ENCODE measurements at places on chromosomes 6 and 20.

DNA sequence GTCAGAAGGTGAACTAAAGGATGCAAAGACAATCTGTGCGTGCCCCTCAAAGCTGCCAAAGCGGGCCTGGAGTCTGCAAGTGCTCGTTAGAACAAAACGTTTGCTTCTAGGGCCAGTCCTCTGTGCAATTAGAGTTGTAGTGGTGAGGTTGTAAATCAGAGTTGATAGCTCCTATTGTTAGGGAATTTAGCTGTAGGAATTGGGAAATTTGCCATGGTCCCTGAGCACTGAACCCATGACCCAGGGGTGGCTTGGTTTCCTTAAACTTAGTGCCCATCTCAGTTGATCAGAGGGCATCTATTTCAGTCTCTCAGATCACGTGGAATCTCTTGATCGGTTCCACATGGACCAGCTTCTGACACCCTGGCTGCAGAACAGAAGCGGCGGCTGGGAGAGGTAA lies 18.8 kb upstream of the RPS6KA2 start:
- DNase-seq, result no peak

GRCh38 chr6:27242589-27243265 lies 4.8 kb upstream of the PRSS16 start:
- DNase-seq, result no peak

DNA sequence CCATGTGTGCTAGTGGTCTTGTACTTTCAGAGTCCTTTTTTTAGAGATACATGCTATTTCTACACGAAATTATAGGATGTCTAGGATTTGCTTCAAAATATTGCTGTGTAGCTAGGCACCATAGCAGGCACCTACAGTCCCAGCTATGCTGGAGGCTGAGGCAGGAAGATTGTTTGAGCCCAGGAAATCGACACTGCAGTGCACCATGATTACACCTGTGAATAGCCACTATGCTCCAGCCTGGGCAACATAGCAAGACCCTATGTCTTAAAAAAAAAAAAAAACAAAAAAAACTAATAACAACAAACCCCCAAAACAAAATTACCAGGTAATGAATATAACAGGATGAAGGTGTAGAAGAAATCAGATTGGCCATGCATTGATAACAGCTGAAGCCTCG lies 121.7 kb downstream of the NFATC2 start:
- no peak for DNase-seq

- no peak for DNase-seq
These were observed 17.5 kb downstream of the PTK7 start for GRCh38 chr6:43093436-43094289.

- no peak for DNase-seq
These were observed 61.7 kb upstream of the EYA4 start for GRCh38 chr6:133179481-133179880.

GRCh38 chr6:25449774-25450173 lies 170.6 kb downstream of the CARMIL1 start:
- DNase-seq, result no peak

DNA sequence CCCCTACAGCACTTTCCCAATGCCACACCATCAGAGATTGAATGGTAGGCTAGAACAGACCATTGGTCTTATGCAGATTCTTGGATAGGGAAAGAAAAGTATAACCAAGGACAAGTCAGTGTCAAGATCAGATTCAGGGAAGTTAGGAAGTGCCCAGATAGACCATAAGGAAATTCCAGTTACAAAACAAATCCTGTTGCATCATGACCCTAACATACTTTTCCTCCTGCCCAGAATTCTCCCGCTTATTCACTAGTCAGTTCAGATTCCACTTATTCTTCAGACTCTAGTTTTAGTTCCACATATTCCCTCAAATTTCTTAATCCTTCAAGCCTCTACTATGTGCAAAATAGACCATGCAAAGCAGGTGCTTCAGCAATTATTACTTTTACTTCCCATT lies 20.7 kb downstream of the METTL24 start:
- no peak for DNase-seq

DNA sequence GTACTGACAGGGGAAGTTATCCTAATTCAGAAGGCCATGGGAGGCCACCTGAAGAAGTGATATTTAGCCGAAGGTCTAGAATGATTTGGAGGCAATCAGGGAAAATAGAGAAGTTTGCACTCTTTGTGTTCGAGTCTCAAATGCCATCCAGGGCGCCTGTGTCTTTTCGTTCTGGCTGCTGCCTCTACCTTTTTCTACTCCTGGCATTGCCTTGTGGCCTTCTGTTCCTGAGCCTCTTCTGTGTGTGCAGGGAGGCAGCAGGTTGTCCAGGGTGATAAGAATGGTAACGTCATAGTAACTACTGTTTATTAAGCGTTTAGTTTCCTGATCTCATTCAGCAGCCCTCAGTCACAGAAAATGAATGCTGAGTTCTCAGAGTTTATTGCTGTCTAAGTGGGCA lies 252.1 kb downstream of the FARS2 start:
- no peak for DNase-seq

GRCh38 chr6:39657355-39658135 lies 67.7 kb downstream of the KIF6 start:
- no peak for DNase-seq

- DNase-seq, result no peak
These were observed 30.2 kb downstream of the RRBP1 start for GRCh38 chr20:17651760-17652388.

DNA sequence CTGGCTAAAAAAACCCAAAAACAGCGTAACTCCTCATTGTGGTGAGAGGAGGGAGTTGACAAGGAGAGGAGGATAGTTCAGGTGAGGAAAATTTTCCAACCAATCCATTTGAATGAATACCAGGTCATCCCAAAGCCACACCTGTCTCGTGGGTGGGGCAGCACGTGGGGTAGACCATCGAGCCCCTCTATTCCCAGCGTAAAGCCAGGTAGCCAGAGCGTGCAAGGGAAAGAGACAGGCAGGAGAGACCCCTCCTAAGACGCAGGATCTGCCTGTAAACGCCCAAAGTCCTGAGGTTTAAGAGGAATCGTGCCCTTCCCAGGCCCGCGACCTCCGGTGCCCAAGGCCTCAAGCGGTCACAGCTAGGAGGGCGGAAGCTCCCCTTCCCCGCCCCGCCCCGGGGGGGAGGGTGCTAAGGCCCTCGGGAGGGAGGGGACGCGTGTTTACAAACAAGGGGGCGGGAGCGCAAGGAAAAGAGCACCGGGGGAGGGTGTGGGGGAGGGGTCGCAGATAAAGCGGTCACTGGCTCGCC lies 712 bp downstream of the RXRB start:
- peak; percentile 32 for DNase-seq

DNA sequence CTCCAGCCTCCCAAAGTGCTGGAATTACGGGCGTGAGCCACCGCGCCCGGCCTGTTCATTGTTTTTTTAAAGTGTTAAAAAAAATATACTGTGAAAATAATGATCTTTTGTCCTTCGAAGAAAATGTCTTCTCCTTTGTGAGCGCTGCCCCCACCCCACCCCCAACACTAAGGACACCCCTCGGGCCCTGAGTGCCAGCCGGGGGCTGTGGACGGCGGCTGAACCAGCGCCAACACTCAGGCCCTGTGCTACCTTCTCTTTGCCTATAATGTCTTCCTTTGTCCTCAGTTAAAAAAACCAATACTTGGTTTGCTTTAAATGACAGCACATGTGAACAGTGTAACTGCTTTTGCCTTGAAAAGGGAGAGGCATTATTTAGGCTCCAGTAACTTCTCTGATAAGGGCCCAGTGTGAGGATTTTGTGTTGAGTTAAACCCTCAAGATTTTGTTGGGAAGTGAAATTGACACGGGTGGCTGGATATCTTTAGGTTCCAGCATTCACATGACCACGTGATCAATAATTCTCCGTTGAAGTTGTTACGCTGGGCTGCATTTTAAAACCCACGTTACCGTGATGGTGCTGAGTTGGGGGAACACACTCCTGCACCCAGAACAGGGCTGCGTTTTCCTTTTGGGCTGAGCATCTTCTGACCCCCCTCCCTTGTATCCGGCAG lies 9.5 kb upstream of the ADRM1 start:
- no peak for DNase-seq

DNA sequence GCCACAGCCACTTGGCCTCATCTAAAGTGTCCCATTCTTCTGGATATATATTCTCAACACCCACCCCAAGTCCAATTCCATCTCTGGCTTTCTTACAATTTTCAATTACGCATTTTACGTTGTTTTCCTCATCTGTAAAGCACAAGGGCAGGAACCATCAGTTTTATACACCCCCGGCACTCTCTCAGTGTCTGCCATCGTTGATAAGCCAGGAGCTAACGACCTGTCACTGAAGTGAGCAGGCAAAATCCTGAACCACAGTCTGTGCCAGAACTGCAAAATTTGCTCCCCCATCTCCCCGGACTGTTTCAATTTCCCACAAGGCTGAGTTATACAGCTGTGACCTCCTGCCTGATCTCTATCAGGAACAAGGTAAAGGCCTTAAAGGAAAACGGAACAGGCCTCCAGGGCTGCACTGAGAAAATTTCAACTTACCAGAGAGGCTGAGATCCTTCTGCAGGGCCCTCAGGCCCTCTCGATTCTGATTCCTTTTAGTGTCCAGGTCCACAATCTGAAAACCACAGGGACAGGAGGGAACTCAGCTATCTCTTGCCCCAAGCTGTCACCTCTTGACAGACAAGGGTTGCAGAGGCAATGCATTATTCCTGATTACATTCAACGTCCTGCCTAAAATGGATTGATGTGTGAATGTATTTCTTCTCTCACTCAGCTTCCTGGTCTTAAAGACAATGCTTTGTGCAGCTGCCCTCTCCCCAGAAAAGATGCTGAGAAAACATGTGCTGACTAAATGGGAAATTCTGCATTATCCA lies 1.8 kb downstream of the PDRG1 start:
- no peak for DNase-seq

- no peak for DNase-seq
These were observed 2.3 kb downstream of the ZNF322 start for GRCh38 chr6:26657256-26657655.

DNA sequence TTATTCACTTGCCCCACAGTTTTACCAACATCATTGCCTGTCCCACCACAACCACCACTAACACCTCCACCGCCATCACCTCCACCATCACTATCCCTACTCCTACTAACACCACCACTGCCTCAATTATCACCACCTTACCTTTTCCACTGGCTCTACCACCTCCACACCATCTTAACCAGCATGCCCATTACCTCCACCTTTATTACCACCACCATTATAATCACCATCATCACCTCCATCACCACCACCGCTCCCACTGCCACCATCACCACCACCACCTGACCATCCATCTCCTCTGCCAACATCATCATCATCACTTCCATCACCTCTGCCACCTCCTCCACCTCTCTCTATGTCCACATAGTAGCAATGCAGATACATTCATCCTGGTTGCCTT lies 90.0 kb downstream of the SNAP25 start:
- DNase-seq, result no peak

DNA sequence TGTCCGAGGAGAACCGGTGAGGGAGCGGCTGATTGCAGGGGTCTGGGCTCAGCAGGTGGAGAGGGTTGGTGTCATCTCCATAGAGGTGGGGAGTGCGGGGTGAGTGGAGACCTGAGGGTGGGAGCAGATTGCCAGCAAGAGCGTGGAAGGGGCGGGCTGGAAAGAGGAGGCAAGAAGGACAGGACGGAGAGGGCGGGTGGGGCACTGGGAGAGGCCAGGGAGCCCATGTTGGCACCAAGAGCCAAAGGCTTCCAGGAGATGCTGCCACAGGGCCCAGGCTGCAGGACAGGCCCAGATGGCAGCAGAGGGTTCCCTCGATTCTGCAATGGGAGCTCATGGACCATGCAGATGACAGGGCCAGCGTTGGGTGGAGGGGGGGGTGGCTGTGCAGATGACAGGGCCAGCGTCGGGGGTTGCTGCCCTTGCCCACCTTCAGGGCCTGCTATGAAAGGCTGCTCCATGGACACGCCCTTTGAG lies 105.4 kb downstream of the TMEM242 start:
- no peak for DNase-seq

- DNase-seq, result no peak
These were observed 184.9 kb downstream of the EYA4 start for GRCh38 chr6:133426038-133426437.

DNA sequence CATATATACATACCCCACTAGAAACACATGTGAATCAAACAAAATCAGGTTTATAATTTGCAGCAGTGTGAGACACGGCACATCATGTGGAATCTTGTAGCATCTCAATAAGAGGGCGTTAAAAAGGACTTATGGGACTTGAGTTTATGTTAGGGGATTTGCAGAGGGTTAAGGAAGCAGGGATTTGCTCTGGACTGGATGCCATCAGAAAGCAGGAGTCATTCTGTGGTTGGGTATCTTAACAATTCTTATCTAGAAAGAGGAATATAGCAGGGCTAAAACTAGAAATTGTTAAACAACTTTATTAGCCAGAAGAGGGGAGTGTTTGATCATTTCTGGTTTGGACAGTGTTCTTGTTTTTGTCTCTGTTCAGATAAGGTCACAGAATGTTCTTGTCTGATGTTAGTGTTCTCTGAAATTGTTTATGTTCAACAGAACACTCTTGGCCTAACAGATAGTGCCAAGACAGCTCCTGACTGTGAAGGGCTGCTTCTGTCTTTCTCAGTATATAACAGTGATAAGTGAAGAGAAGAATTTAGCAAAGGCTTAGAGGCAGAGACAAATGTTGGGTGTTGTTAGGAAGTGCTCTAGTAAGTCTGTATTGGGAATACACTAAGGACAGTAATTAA lies 39.2 kb downstream of the LIN28B start:
- peak; percentile 2 for DNase-seq

DNA sequence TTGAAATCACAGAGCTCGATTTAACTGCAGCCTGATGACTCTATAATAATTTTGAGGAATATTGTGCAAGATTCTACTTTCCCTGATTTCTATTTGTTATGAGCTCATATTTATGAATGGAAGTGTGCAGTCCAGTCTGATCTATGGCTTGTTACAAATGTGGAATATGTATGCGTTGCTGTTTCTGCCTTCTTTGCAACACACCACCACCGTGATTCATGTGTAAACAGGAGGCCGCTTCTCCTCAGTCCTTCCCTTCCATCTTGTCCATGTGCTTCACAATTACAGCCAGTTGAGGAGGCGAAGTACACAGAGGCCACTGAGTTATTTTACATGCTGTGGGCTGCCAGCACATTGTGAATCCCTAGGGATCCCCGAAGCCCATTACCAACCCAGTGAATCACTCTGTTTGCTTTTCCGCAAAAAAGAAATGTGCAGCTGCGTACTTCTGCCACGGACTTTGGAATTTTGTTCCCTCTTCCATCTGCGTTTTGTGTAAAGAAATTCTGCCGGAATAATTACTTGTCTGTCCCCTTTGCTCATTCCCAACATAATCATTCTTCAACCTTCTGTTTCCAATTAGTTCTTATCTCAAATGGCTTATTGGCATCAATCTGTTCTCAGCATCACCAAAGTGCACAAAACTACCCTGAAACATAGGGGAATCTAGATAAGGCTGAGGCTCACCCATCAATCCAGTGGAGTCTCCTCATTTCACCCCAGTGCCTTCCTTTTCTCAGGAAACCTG lies 551.6 kb upstream of the CITED2 start:
- no peak for DNase-seq

- DNase-seq, result peak; percentile 42
These were observed 17.5 kb upstream of the FAM110A start for GRCh38 chr20:815914-816606.

- no peak for DNase-seq
These were observed 9.5 kb downstream of the SEMG2 start for GRCh38 chr20:45230631-45231030.
